ENCODE measurements at places on chromosomes 2 and 18. TPM values are rescaled to one million over a fixed set of nuclear protein-coding genes. Genes with fewer than 3 reads are reported as not detected.

Gene SLC66A2
- 24.6 TPM for total RNA-seq

Gene UGT1A10
- total RNA-seq = 0.41 TPM

Gene POTEJ
- not detected for total RNA-seq

Gene UGT1A5
- not detected for total RNA-seq

Gene SCN2A
- total RNA-seq = 18.5 TPM

Gene CD226
- total RNA-seq = 0.99 TPM

Gene LRRC30
- total RNA-seq = not detected

Gene OXER1
- total RNA-seq = not detected

Gene ANKRD53
- 6.5 TPM for total RNA-seq

Gene DSC2
- total RNA-seq = 0.82 TPM

Gene PKDCC
- 57.8 TPM for total RNA-seq

Gene CFAP65
- total RNA-seq = not detected

Gene COL5A2
- total RNA-seq = 671 TPM

Gene TTN
- 5.5 TPM for total RNA-seq

Gene CIDEA
- not detected for total RNA-seq

Gene TLX2
- total RNA-seq = not detected

Gene CREG2
- total RNA-seq = 0.25 TPM

Gene OSR1
- 117 TPM for total RNA-seq

Gene EFHD1
- total RNA-seq = 0.45 TPM

Measured in fibroblast of the aortic adventitia (primary cell).